SJCRH30 (cell line): ENCODE measurements at places on chromosomes 3 and 15. TPM values are rescaled to one million over a fixed set of nuclear protein-coding genes. Genes with fewer than 3 reads are reported as not detected.

Gene C3orf49
- not detected in 2 replicates for total RNA-seq

DNA sequence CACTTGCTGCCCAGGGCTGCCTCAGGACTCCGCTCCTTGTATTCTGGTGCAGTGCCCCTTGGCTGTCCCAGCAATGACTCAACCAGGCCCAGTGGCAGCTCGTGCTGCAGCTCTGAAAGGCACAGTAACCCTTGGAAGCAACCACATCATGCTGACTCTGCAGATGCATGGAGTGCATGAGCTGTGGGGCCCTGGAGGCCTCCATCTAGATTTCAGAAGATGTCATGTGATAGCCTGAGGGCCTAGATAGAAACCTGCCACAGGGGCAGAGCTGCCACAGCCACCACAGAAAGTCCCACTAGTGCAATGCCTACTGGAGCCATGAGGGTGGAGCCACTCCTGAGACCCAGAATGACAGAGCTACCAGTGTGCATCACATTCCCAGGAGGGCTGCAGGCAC lies 117.1 kb upstream of the SMAD3 start:
- DNase-seq = no peak

GRCh38 chr3:28575746-28576613 lies 227.4 kb upstream of the AZI2 start:
- DNase-seq = peak; percentile 78

Gene PLA1A
- 1.2 and 1.4 TPM in 2 replicates for total RNA-seq

Gene ACP3
- total RNA-seq = not detected in 2 replicates

- DNase-seq = no peak
These were observed 77.3 kb upstream of the COL8A1 start for GRCh38 chr3:99561056-99561455.

GRCh38 chr3:39900462-39901002 lies 91.1 kb downstream of the MYRIP start:
- no peak for DNase-seq

GRCh38 chr15:65246026-65246714 lies 34.9 kb upstream of the CILP start:
- no peak for DNase-seq

GRCh38 chr15:74291101-74292071 lies 55.3 kb downstream of the CCDC33 start:
- peak; percentile 92 for DNase-seq

Gene TRA2B
- 304 and 358 TPM in 2 replicates for total RNA-seq

GRCh38 chr3:144165482-144165881 lies 193.9 kb downstream of the DIPK2A start:
- DNase-seq = no peak

- no peak for DNase-seq
These were observed 27.9 kb downstream of the CFAP100 start for GRCh38 chr3:126422571-126423091.

DNA sequence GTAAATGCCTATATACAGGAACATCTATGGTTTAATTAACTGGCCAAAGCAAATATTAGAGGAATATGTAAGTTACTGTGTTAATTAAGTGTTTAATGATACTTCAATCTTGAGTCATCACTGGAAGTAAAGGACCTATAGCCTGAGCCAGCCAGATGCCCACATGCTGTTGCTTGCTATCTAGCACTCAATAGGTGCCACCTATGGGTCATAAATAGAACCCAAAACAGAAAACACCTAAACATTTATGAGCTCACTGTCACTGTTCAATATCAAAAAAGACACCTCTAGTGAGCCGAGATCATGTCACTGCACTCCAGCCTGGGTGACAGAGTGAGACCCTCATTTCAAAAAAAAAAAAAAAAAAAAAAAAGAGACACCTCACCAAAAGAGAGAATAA lies 48.4 kb upstream of the IP6K2 start:
- no peak for DNase-seq

DNA sequence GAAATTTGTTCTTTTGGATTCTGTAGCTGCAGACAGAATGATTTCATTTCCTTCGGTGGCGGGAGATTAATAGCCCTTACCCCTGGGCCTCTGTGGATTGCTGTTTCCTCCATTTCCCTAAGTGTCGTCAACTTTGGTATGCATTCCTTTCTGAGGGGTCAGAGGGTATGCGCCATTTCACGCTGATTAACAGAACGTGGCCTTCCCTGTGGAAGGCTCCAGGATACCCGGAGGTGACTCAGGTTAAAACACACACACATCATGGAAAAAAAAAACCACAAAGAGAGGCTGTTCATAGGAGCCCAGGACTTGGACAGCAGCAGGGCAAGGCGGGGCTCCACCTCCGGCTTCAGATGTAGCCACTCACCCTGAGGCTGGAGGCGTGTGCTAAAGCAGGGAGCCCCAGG lies 51.9 kb downstream of the EPHB1 start:
- peak; percentile 95 for DNase-seq

- DNase-seq = no peak
These were observed 12.0 kb downstream of the TKT start for GRCh38 chr3:53243785-53244184.

- no peak for DNase-seq
These were observed 699.5 kb upstream of the CFAP20DC start for GRCh38 chr3:59749291-59749690.

DNA sequence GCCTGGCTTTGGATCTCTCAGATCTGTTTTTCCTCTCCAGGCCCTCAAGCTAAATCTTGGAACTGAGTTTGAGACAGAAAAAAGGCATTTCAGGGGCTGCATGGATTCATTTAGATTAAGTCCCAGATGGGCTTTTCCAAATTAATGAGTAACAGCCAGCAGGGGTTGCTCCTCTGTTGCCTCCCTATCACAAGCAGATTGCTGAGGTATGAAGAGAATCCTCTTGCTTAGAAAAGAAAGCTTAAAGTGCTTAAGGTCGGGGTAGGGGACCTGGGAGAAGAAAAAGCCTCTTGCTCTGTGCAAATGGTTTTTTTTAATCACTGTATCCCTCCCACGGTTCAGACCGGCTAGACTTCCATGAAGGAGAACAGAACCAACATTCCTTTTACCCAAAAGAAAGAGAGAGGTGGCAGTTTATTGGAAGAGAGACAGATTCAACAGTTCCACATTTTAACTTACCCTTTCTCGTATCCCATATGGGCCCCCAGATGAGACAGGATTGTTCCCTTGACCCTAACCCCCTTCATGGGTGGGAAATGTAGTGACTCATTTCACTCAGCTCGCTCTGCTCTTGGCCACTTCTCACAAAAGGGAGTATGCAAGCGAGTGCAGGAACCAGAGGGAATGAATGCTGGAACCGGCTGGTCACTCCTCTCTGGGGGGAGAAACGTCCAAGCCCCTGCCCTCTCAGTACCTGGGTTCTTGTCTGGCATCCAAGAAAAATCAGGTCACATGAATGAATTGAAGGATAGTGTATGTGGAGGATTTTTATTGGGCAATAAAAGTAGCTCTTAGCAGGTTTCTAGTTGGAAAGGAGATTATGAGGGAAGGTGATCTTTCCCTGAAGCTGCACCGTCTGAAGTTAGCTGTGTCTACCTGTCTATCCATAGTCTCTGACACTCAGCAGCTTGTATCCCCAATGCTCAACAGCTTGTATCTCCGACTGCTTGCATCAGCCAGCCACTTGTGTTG lies 745.2 kb downstream of the SI start:
- DNase-seq = no peak

DNA sequence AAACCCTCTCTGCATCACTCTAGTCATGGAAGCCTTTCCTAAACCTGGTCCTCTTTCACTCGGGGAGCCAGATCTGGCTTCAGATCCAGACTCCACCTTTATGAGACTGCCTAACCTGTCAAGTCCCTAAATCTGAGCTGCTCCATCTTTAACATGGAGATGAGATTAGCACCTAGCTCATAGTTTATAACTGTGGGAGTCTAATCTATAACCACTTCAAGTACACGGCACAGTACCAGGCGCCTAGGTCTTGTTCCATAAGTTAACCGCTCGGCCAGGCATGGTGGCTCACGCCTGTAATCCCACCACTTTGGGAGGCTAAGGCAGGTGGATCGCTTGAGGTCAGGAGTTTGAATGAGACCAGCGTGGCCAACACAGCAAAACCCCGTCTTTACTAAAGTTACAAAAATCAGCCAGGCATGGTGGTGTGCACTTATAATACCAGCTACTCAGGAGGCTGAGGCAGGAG lies 30.3 kb downstream of the TPM1 start:
- no peak for DNase-seq

GRCh38 chr3:29186982-29187725 lies 93.7 kb upstream of the RBMS3 start:
- peak; percentile 32 for DNase-seq

DNA sequence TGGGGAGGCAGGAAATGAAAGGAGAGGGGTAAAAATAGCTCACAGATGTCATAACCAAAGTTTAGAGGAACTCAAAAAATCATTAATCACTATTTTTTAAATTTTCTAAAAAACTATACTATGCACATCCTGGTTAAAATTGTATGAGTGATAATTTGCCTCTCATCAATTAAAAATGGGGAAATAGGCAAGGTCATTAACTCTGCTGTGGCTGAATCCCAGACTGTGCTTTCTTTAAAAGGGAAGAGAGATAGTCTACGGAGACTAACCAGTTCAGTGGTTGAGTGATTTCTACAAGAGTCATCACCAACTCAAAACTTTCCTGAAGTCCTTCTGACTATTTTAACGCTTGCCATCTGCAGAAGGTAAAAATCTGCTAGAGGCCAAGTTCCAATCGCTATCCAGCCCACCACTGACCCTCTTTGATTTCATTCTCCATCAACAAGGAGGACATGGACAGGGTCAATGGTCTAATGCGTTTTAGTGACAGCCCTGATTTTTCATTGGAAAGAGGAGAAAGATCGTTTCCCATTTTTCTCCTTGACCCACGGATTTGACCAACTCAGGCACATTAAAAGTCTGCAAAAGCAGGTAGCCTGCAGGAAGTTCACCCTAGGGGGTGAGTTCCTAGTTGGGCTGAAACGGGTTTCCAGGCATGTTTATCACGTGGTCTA lies 850 bp downstream of the SUCLG2 start:
- DNase-seq = no peak

Gene AHSG
- not detected in 2 replicates for total RNA-seq

DNA sequence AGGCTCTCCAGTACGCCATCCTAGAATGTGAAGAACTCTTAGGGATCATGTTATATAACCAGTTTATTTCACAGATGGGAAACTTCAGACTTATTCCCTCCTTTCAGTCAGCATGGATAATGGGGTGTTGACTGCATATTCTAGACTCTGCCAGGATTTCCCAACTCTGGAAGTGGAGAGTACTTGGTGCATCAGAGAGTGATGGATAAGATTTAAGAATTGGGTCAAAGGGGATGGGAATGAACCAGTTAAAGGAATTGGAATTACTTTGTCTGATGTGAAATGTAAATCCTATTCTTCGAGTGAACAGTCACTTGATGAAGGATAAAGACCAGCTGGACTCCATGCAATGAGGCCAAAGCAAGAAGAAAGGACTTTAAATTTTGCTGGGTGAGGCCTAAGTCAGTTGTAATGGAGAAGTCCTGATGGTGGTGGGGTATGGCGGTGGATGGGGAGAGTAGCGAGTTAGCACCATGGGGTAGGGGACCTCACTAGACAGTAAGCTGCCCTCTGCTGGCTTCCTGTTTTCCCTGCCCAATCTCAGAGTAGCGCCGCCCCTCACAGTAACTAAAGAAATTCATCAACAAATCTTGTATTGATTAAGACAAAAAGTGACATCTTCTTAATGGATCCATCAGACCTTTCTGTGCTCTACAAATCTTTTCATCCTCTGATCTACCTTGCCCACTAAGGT lies 7.3 kb upstream of the CACNA1D start:
- no peak for DNase-seq

DNA sequence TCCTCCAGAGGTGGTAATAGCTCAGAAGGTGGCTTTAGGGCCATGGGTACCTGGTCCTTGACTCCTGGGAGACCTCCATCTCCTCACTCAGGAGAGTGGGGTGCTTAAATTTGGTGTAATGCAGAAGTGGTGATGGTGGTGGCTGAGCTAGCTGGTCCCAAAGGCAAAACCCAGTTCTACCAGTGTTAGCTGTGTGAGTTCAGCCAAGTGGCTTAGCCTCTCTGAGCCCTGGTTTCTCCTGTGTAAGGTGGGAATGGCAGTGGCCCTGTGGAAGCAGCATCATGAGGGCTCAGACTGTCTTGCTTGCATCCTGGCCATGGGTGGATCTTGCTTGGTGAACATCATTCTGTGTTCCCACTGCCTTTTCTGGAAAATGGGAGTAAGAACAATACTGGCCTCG lies 9.4 kb downstream of the SEMA3F start:
- DNase-seq = no peak

DNA sequence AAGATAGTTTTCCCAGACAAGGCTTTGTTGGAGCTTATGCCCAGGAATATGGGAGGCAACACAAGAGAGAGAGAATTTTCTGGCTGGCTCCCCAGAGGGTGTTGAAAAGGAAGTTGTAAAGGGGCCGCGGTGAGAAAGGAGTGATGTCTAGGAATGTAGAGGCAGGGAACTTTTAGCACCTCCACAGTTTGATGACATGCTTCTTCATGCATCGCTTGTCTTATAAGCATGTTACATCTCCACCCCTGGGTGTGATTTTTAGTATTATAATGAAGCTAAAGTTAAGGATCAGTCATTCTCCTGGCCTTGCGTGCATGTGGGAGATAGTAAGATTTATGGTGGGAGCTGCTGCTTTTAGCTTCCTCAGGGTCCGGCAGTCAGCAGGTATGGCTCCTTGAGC lies 32.8 kb upstream of the TF start:
- DNase-seq = no peak

Gene LRRK1
- 5.5 and 5.8 TPM in 2 replicates for total RNA-seq

GRCh38 chr3:30604558-30604957 lies 1.8 kb upstream of the TGFBR2 start:
- no peak for DNase-seq

DNA sequence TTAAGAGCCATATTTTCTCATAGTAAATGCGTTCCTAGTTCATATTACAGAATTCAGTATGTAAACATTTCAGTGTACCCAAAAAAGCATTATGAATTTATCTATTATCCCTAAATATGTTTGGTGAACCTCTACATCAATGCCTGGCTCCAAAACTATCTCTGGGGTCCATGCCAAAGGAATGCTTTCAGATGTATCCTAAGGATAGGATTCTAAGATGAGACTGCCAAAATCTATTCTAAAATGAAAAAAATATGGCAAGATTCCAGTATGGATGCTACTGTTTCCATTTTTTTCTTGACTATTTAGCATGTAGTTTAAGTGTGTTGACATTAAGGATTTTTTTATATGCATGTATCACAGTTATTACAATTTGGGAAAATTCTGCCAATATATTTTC lies 18.8 kb downstream of the EIF5A2 start:
- no peak for DNase-seq

Gene CMSS1
- total RNA-seq = 93.8 and 95.5 TPM in 2 replicates

DNA sequence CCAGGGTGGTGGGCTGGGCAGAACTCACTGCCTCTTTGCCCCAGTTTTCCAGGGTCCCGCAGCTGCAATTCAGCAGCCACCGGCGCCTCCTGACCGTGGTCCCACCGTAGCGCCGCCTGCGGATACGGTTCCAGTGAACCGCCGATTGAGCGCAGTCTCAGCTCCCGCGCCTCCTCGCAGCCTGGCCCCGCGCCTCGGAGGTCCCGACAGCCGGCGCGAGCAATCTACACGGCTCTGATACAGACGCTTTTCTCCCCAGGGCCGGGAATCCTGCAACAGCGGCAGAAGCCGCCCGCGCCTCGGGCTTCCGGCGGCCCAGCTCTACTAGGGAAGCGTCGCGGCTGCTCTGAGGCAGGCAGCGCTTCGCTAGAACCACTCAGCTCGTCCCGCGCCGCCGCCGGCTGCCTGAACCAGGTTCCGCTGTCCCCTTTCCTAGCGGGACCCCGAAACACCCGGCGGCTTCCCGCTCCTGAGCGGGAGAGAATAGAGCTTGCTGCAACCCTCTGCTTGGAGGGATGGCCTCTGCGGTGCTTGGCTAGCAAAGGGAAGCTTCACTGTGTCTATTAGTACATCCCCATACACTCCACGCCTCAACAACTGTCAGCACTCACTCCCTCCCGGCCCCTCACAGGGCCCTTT lies 3.1 kb downstream of the FOXL2NB start:
- DNase-seq = no peak

Gene GNAT1
- total RNA-seq = 0.14 TPM in 1 of 2 replicates, not detected in the other
